ENCODE measurements at places on chromosomes 1 and 21.

- DNase-seq = no peak
Measured at GRCh38 chr21:35198982-35199732, 150.1 kb upstream of the RUNX1 start.

- DNase-seq = peak; percentile 54
Measured at GRCh38 chr1:207828485-207829158, 76.8 kb downstream of the CD46 start.

GRCh38 chr1:36284517-36284916 is 21.7 kb upstream of the SH3D21 start:
- no peak for DNase-seq

DNA sequence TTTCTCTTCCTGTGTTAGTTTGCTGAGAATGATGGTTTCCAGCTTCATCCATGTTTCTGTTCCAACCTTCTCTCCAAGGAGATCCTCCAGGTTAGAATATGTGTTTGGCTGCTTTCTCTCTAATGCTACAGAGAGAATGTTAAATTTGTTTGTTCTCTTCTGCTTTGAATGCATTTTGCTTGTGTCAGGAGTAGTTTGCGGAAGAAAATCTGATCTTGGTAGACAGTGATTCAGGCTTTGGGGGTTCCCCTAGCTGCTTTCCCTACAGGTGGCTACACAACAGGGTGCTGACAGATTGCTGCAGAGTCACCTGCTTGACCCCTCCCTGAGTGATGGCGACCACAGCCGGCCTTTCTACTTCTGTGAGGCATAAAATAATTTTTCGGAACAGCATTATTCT is 41.8 kb downstream of the MACO1 start:
- DNase-seq = no peak

GRCh38 chr1:244964112-244964971 is 100.0 kb upstream of the HNRNPU start:
- DNase-seq = no peak

- no peak for DNase-seq
Measured at GRCh38 chr1:24348196-24348595, 29.0 kb downstream of the GRHL3 start.

DNA sequence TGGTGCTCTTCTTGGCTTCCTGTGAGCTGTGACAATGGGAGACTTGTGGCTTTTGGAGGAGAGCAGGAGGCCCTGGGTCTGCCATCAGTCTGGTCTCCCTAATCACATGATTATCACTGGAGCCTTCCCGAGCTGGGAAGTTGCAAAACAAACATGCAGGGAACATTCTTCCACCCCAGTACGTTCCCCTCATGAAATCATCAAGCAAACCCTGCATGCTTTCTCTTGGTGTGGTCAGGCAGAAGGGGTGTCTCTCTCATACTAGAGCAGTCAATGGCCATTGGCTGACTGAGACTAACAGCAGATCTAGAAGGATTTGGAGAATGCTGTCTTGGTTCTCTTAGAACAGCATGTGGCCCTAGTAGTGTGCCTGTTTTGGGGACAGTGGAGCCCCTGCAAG is 111.2 kb downstream of the LIPI start:
- DNase-seq = no peak

DNA sequence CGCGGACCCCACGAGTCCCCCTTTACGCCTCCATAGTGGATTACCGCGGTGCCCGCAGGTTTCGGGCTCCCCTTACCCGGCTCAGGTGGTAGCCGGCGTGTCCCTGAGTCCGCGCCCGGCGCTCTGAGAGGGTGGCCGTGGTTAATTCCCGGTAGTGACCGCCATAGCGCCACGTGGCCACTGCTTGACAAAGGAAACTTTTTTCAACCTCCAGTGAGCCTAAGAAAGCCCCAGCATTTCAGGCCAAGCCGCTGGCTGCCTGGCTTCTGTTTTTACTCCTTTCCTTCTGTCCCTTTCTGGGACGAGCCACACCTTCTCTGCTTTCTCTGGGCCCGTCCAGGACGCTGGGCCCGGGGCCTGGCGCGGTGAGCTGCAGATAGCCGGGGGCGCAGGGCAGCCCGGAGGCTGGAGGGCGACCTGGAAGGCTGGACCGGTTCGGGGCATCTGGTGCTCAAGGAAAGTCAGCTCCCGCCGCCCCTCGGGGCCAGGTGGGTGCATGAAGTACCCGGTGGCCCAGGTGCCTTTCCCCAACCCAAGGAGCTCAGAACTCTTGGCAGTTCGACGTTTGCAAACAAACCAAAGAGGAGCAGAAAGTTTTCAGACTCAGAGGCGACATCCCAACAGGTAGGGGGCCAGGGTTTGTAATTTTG is 540 bp upstream of the C1orf198 start:
- no peak for DNase-seq

DNA sequence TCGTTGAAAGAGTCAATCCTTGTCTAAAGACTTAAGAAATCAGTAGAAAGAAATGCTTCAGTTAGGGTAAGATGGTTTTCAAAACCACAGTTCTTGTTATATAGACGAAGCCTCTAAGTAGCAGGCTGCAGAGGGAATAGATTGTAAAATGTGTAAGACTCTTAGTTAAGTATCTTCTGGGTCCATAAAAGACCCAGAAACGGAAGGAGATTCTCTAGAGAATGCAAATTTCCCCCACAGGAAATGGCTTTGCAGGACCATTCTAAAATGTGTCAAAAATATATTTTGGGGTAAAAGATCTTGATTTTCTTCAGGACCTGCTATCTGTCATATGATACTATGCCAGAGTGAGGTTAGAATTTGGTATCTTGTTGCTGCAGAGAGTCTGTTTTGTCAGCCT is 13.4 kb downstream of the OR2T1 start:
- DNase-seq = no peak

GRCh38 chr1:61079898-61080336 is 2.4 kb upstream of the NFIA start:
- no peak for DNase-seq

All from T follicular helper cell (primary cell).